ENCODE measurements at places on chromosomes 2 and 18. TPM values are rescaled to one million over a fixed set of nuclear protein-coding genes. Genes with fewer than 3 reads are reported as not detected.

GRHL1 gene
- 8.6 TPM for total RNA-seq

GAD1 gene
- 0.11 TPM for total RNA-seq

TEKT4 gene
- not detected for total RNA-seq

ARHGAP25 gene
- total RNA-seq: 4.5 TPM

TNS1 gene
- total RNA-seq: 316 TPM

PSMA8 gene
- total RNA-seq: not detected

SLC39A6 gene
- total RNA-seq: 42.6 TPM

TLX2 gene
- total RNA-seq: not detected

CNDP1 gene
- total RNA-seq: 0.25 TPM

DNA sequence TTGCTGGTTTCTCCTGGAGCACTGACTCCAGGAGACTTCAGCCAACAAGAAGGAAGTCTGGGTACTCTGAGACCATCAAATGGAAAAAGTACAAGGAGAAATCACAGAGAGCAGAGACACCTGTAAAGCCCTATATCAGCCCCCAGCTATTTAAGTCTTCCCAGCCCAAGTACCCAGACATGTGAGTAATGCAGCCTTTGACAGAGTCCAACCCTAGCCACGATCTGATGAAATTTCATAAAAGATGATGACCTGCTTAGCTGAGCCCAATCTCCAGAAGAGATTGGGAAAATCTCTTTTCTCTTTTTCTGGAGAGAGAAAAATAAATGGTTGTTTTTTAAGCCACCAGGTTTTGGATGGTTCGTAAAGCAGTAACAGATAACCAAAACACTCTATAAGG is 196.6 kb downstream of the NBAS start:
- no peak for DNase-seq
- no peaks in the 10 kb centered on the region for H3K27me3 ChIP-seq
- no peak overlapping the region for H3K27ac ChIP-seq
- no peaks in the 10 kb centered on the region for H3K4me1 ChIP-seq

GRCh38 chr18:53224128-53224778 is 884.3 kb downstream of the DCC start:
- H3K27ac ChIP-seq: no peak overlapping the region
- DNase-seq: no peak
- no peak overlapping the region for H3K4me3 ChIP-seq
- no peaks in the 10 kb centered on the region for H3K4me1 ChIP-seq
- H3K27me3 ChIP-seq: no peaks in the 10 kb centered on the region
- no peaks in the 10 kb centered on the region for H3K36me3 ChIP-seq

DNA sequence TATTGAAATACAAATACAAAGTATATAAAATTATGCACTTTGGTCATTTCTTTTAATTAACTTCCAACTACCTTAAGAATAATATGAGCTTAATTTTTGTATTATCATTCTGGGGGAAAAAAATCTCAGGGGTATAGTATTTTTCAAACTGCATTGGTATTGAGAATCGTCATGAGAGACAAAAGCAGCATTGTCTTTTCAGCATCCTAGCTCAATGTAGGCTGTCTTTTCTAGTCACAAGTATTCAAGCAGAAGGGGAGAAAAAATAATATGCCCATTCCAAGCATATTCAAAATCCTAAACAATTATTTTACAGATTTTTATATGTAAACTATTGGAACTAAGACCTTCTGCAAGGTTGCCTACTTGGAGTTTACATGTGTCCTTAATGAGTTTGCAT is 693.3 kb downstream of the LRP1B start:
- no peaks in the 10 kb centered on the region for H3K36me3 ChIP-seq
- no peak overlapping the region for H3K27ac ChIP-seq
- no peaks in the 10 kb centered on the region for H3K27me3 ChIP-seq
- no peak overlapping the region for H3K4me3 ChIP-seq
- no peaks in the 10 kb centered on the region for H3K4me1 ChIP-seq

GRCh38 chr2:112108178-112108832 is 29.9 kb upstream of the FBLN7 start:
- no peak overlapping the region for H3K27ac ChIP-seq
- H3K4me3 ChIP-seq: no peak overlapping the region
- DNase-seq: no peak

- DNase-seq: no peak
- H3K4me3 ChIP-seq: no peak overlapping the region
Measured at GRCh38 chr2:28684142-28684858, 67.3 kb upstream of the PPP1CB start.

GRCh38 chr2:68909793-68910674 is 38.8 kb upstream of the BMP10 start:
- peak; percentile 87 for DNase-seq
- H3K4me1 ChIP-seq: peaks cover 12% of the 10 kb centered on the region
- H3K4me3 ChIP-seq: no peak overlapping the region
- no peak overlapping the region for H3K27ac ChIP-seq
- no peaks in the 10 kb centered on the region for H3K36me3 ChIP-seq

- no peak overlapping the region for H3K4me3 ChIP-seq
- no peaks in the 10 kb centered on the region for H3K27me3 ChIP-seq
- peaks cover 21% of the 10 kb centered on the region for H3K4me1 ChIP-seq
- H3K36me3 ChIP-seq: peaks cover 5% of the 10 kb centered on the region
- no peak for DNase-seq
Measured at GRCh38 chr2:159246325-159246988, 40.0 kb downstream of the WDSUB1 start.

DNA sequence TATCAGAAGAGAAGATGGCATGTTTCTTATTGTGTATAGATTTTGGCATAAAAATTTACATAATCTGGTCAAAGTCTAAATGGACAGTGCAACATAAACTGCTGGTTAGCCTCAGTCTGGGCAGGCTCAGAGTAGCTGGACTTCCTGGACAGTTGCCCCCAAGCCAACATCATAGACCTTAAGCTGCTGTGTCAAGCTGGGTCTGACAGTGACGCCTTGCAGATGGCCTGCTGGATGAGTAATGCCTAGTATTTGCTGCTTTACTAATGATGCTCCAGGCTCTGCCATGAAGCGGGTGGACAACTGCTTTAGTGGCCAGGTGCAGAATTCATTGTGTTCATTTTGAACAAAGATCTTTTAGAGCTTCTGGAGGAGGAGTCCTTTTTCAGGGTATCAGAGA is 603.7 kb upstream of the ZEB2 start:
- no peaks in the 10 kb centered on the region for H3K4me1 ChIP-seq
- no peak for DNase-seq
- H3K4me3 ChIP-seq: no peak overlapping the region
- H3K36me3 ChIP-seq: no peaks in the 10 kb centered on the region

DNA sequence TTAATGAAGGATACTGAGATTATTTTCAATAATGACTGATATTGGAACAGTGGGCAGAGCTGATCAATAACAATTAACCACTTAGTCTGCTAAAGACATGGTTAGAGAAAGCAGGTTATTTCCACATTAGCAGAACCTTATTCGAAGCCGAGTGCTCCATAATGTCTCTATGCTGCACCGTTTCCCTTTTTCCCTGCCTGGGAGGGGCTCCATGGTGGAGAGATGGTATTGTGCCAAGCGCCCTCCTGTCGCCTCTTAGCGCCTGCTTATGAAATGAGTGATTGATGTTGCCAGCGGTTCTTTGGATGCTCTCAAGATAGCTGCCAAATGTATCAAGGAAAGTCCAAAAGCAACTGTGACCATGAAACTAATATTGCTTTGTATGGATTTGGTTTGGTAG is 34.6 kb upstream of the INSIG2 start:
- H3K36me3 ChIP-seq: no peaks in the 10 kb centered on the region
- no peaks in the 10 kb centered on the region for H3K27me3 ChIP-seq
- no peak for DNase-seq
- H3K4me3 ChIP-seq: no peak overlapping the region

DNA sequence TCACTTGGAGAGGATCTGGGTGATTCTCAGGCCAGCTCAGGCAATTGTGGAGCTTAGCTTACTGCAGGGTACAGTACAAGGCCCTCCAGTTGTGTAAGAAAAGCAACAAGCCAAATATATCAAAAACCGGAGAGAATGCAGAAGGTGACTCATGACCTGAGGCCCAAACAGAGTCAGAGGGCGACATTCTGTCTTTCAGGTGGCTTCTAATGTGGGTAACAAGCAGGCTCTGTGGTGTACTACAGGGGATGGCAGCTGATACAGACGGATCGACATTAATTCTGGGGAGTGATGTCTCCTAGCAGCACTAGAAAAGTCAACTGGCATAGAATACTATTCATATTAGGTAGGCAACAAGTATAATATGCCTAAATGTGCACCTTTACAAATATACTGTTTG is 219.5 kb upstream of the SOX11 start:
- no peak overlapping the region for H3K4me3 ChIP-seq
- DNase-seq: no peak
- H3K27me3 ChIP-seq: no peaks in the 10 kb centered on the region
- H3K4me1 ChIP-seq: no peaks in the 10 kb centered on the region
- H3K36me3 ChIP-seq: no peaks in the 10 kb centered on the region

DNA sequence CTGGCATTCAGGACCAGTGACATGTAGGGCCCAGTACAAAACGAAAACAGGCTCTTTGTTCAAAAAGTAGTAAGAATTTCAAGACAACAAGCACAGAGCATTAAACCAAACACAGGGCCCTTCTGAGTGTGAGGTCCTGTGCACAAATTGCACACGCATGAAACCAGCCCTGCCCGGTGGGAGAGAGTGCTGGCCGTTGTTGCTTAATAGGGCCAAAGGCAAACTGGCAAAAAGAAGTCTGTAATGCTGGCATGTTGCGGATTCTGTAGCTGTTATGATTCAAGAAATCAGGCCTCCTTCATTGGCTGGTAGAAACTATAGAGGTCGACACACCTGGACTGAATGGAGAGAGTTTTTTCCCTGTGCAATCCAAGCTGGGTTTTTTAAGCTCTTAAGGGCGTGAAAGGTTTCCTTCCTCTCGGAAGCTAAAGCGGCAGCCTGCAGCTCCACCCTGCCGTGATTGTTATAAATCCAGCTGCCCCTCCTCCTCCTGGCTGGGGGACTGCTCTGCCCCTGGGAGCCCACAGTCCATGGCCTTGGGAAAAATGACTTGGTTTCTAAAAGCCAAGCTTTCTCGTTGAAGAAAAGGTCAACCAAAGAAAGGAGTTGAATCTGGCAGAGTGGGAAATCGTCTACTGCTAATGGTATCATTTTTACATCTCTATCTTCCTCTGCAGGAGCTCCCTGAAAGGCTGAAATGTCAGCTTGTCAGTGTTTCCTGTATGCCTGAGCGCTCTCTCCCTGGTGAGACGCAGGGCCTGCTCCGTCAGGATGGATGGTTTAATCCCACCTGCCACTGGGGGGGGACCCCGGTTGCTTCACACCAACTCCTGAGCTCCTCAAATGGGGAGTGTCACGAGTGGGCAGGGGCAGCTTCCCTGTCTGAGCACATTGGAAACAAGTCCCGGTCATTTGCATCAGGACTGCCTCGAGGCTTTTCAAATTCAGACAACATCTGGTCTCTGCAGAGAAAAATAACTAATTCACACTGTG is 143.6 kb downstream of the ALPK2 start:
- H3K4me3 ChIP-seq: no peak overlapping the region
- DNase-seq: no peak

- DNase-seq: peak; percentile 32
- H3K27me3 ChIP-seq: no peaks in the 10 kb centered on the region
- peaks cover 22% of the 10 kb centered on the region for H3K4me1 ChIP-seq
- H3K4me3 ChIP-seq: no peak overlapping the region
- H3K36me3 ChIP-seq: no peaks in the 10 kb centered on the region
Measured at GRCh38 chr18:31274931-31275330, 43.0 kb upstream of the DSG1 start.

DNA sequence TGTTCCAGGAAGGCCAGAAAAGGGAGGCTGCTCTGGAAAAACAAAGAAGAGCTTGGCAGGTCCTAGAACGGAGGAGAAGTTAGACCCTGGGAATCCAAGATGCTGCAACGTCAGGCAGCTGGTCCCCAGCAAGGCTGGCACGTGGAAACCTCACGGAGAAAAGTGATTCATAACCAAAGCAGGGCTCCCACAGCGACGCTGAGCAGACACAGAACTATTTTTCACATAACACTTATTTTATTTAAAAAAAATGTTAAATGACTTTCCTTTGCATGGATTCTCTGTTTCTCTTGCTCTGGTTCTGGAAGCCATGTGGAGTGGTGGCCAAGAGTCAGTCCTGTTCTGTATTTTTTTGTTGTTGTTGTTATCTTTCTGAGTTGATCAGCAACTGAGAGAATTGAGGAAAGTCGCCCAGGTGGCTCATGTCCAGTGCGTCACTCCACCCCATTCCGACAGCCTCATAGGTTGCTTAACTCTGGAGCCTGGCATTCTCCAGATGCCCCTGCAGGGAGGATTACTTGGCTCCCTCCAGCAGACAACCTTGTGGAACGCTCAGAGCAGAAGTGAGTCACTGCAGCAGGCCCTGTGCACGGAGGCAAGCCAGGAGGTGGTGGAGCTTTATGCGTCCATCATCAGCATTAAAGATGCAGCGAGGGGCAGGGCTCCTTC is 229.9 kb upstream of the HDAC4 start:
- DNase-seq: no peak
- no peaks in the 10 kb centered on the region for H3K36me3 ChIP-seq
- no peak overlapping the region for H3K27ac ChIP-seq
- no peaks in the 10 kb centered on the region for H3K27me3 ChIP-seq
- no peak overlapping the region for H3K4me3 ChIP-seq

- H3K27ac ChIP-seq: no peak overlapping the region
- H3K4me1 ChIP-seq: no peaks in the 10 kb centered on the region
- no peak for DNase-seq
- H3K36me3 ChIP-seq: no peaks in the 10 kb centered on the region
- H3K27me3 ChIP-seq: no peaks in the 10 kb centered on the region
- no peak overlapping the region for H3K4me3 ChIP-seq
Measured at GRCh38 chr2:164368896-164369295, 252.4 kb downstream of the GRB14 start.

DNA sequence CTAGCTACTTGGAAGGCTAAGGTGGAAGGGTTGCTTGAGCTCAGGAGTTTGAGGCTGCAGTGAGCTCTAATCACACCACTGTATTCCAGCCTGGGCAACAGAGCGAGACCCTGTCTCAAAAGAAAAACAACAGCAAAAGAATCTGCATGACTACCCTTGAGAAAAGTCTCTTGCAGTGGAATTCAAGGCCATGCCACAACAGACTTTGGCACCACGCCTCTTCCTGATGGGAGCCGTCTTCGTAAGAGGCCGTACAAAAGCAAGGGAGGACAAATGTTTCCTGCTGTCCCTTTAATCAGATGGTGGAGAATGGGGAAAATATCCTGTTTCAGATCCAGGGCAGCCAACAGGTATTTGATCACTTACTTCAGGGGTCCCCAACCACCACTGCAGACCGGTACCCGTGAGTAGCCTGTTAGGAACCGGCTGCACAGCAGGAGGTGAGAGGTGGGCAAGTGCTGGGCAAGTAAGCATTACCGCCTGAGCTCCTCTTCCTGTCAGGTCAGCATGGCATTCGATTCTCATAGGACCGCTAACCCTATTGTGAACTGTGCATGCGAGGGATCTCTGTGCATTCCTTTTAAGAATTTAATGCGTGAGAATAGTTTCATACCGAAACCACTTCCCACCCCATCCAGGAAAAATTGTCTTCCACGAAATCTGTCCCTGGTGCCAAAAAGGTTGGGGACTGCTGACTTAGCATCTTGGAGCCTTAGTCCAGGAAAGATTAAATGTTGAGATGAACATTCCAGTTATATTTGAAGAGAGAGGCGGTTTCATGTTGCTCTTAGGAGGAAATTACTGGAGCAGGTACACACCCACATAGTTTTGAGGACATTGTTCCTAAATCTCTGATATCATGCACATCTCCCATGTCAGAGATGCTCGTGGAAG is 94.4 kb upstream of the XPO1 start:
- no peaks in the 10 kb centered on the region for H3K27me3 ChIP-seq
- H3K4me3 ChIP-seq: no peak overlapping the region
- H3K36me3 ChIP-seq: no peaks in the 10 kb centered on the region
- no peak overlapping the region for H3K27ac ChIP-seq
- no peaks in the 10 kb centered on the region for H3K4me1 ChIP-seq

- no peak for DNase-seq
- H3K4me3 ChIP-seq: no peak overlapping the region
- no peaks in the 10 kb centered on the region for H3K27me3 ChIP-seq
- H3K4me1 ChIP-seq: no peaks in the 10 kb centered on the region
- H3K36me3 ChIP-seq: no peaks in the 10 kb centered on the region
Measured at GRCh38 chr2:20877960-20878359, 55.1 kb upstream of the LDAH start.
